ENCODE measurements at places on chromosomes 2 and 18. TPM values are rescaled to one million over a fixed set of nuclear protein-coding genes. Genes with fewer than 3 reads are reported as not detected.
A peak's percentile ranks its signal among the peaks of the same experiment; 100 is the strongest.

DNA sequence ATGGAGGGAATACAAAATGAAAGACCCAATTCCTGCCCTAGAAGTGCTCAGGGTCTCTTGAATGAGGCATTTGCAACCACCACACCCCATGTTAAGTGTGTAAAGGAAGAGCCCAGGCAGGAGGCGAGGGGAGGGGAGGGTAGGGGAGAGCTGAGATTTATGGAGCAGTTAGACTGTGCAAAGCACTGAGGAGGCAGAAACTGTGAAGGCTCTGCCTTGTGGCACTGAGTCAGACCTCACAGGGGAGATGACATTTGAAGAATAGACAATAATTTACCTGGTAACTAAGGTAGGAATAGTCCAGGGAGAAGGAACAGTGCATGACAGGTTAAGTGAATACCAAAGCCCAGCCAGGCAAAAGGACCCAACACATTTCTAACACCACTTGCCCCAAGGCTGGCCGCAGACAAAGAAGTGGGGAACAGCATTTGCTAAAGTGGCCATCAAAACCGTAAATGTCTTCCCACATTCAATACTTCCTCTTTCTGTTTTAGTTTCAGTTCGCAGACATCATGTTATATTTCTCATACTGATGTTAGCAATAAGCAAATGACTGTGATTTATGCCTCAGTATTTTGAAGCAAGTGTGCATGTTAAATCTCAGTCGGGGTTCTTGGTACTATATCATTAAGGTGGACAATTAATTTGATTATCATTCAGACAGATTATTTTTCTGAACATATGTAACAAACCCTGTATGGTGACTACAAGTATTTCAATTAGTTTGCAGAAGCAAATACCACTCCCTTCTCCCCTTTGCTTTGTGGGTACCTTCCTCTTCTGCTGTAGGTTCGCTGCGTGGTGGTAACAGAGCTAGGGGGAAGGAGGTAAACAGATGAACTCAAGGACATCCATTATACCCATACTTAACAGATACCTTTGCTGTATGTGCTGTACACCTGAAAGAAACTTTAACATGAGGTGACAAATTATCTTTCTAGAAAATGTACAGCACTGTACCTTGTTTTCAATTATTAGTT, 27.5 kb downstream of the CDH20 start:
- DNase-seq = no peak
- H3K27me3 ChIP-seq = no peaks in the 10 kb centered on the region
- peak overlapping the region; percentile 50 for H3K4me3 ChIP-seq
- peak overlapping the region; percentile 56 for H3K27ac ChIP-seq
- peaks cover 16% of the 10 kb centered on the region for H3K4me1 ChIP-seq

GRCh38 chr2:238169708-238170251, 11.0 kb downstream of the ERFE start:
- peaks cover 20% of the 10 kb centered on the region for H3K36me3 ChIP-seq
- H3K4me3 ChIP-seq = peak overlapping the region; percentile 66
- no peak for DNase-seq
- peak overlapping the region; percentile 73 for H3K27ac ChIP-seq

GRCh38 chr2:163602196-163602595, 133.6 kb downstream of the FIGN start:
- H3K27ac ChIP-seq = no peak overlapping the region
- H3K4me1 ChIP-seq = no peaks in the 10 kb centered on the region
- H3K36me3 ChIP-seq = no peaks in the 10 kb centered on the region
- no peaks in the 10 kb centered on the region for H3K27me3 ChIP-seq

GRCh38 chr18:12658426-12659138, 675 bp upstream of the SPIRE1 start:
- H3K36me3 ChIP-seq = no peaks in the 10 kb centered on the region
- peak overlapping the region; percentile 84 for H3K27ac ChIP-seq
- H3K27me3 ChIP-seq = peaks cover 5% of the 10 kb centered on the region
- no peak for DNase-seq

- no peak overlapping the region for H3K27ac ChIP-seq
- no peaks in the 10 kb centered on the region for H3K4me1 ChIP-seq
- DNase-seq = no peak
Measured at GRCh38 chr2:225765820-225766219, 366.3 kb downstream of the NYAP2 start.

DNA sequence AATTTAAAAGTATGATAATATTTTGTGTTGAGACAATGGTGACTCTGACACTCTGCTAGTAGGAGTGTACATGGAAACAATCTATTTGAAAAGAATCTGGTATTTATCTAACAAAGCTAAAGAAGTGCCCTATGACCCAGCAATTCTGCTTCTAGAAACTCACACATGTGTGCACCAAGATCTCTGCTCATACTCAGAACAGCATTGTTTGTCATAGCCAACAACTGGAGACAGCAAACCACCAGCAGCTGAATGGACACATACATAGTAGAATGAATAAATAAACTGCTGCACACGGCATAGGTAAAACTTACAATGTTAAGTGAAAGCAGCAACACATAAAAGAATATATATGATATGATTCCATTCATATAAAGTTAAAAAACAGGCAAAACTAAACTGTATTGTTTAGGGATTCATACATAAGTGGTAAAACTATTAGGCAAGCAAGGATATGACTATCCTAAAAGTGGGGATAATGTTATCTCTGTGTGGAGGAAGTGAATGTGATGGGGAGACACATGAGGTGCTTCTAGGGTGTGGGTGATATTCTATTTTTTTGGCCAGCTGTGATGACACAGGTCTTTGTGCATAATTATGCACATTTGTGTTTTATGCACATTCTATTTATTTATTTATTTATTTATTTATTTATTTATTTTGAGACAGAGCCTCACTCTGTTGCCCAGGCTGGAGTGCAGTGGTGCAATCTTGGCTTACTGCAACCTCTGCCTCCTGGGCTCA, 71.1 kb downstream of the RFTN2 start:
- H3K4me3 ChIP-seq = no peak overlapping the region
- H3K4me1 ChIP-seq = no peaks in the 10 kb centered on the region
- DNase-seq = no peak
- H3K27me3 ChIP-seq = peaks cover 5% of the 10 kb centered on the region
- no peaks in the 10 kb centered on the region for H3K36me3 ChIP-seq

- no peak for DNase-seq
- no peaks in the 10 kb centered on the region for H3K4me1 ChIP-seq
- H3K36me3 ChIP-seq = peaks cover 33% of the 10 kb centered on the region
- no peaks in the 10 kb centered on the region for H3K27me3 ChIP-seq
- no peak overlapping the region for H3K27ac ChIP-seq
Measured at GRCh38 chr2:232815569-232815968, 39.2 kb upstream of the KCNJ13 start.

- H3K4me1 ChIP-seq = peaks cover 29% of the 10 kb centered on the region
- H3K4me3 ChIP-seq = peak overlapping the region; percentile 48
- peaks cover 5% of the 10 kb centered on the region for H3K36me3 ChIP-seq
- DNase-seq = peak; percentile 16
Measured at GRCh38 chr2:207847807-207848544, 78.3 kb upstream of the FZD5 start.

- no peaks in the 10 kb centered on the region for H3K36me3 ChIP-seq
- DNase-seq = no peak
- H3K4me1 ChIP-seq = no peaks in the 10 kb centered on the region
- H3K27ac ChIP-seq = no peak overlapping the region
- no peaks in the 10 kb centered on the region for H3K27me3 ChIP-seq
Measured at GRCh38 chr18:63585988-63586387, 1.2 kb upstream of the SERPINB13 start.

The AGAP1 gene
- 0.18 TPM for polyA plus RNA-seq

The SH3RF3 gene
- polyA plus RNA-seq = not detected

- DNase-seq = no peak
- H3K27ac ChIP-seq = no peak overlapping the region
- H3K27me3 ChIP-seq = peaks cover 5% of the 10 kb centered on the region
- H3K4me3 ChIP-seq = no peak overlapping the region
Measured at GRCh38 chr18:78636260-78636659, 343.4 kb upstream of the SALL3 start.

DNA sequence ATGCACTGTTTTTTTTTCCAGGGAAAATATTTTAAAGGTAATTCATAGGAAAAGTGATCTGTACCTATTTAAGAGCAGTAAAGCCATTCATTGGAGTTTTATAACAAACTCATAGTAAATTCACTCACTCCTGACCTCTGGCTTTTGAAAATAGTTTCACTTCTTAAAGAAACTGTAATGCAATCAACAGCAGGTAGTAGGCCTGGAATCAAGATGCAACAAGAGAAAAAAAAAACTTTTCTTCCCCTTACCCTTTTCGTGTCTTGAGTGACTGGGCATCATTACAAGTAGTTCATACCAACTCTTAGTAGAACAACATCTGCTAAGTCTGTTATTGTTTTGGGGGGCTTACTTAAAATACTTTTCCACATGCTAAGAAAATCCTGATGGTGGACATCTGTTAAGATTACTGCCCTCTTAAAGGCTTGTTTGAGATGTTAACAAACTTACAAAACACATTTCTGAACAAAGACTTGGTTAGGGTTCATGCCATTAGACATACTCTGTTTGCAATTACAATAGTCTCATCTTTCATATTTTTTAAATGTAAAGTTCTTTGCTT, 164.1 kb upstream of the FOSL2 start:
- no peaks in the 10 kb centered on the region for H3K36me3 ChIP-seq
- peaks cover 8% of the 10 kb centered on the region for H3K4me1 ChIP-seq
- no peak overlapping the region for H3K4me3 ChIP-seq
- H3K27me3 ChIP-seq = peaks cover 2% of the 10 kb centered on the region
- H3K27ac ChIP-seq = no peak overlapping the region
- DNase-seq = no peak

- DNase-seq = no peak
- no peaks in the 10 kb centered on the region for H3K27me3 ChIP-seq
- H3K4me1 ChIP-seq = peaks cover 6% of the 10 kb centered on the region
Measured at GRCh38 chr2:152012697-152013096, 86.1 kb downstream of the CACNB4 start.

GRCh38 chr2:112644155-112644932, 1.4 kb upstream of the SLC20A1 start:
- H3K27me3 ChIP-seq = peaks cover 6% of the 10 kb centered on the region
- DNase-seq = no peak
- peaks cover 75% of the 10 kb centered on the region for H3K4me1 ChIP-seq

The FEV gene
- not detected for polyA plus RNA-seq

The SEC11C gene
- 280 TPM for polyA plus RNA-seq

DNA sequence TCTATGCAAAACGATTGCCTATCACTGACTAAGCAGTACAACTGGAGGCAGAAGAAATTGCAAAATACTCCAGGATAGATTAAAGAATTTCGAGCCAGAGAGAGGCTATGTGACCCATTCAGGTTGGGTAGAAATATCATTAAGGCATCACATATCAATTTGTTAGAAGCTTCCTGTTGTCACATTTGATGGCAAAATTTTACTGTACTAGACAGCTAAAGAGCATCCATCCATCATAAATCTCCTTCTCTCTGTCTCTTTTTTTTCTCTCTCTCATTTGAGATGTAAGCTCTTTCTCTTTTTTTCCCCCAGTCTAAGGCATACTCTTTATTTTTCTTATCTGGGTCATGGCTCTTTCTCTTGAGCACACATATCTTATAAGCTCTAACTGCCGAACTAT, 155.7 kb downstream of the EVA1A start:
- H3K4me3 ChIP-seq = no peak overlapping the region
- peaks cover 5% of the 10 kb centered on the region for H3K27me3 ChIP-seq
- no peaks in the 10 kb centered on the region for H3K36me3 ChIP-seq
- no peak for DNase-seq
- H3K4me1 ChIP-seq = no peaks in the 10 kb centered on the region
- H3K27ac ChIP-seq = no peak overlapping the region

GRCh38 chr18:7784171-7784570, 217.1 kb downstream of the PTPRM start:
- H3K4me1 ChIP-seq = no peaks in the 10 kb centered on the region
- no peak overlapping the region for H3K27ac ChIP-seq
- no peaks in the 10 kb centered on the region for H3K36me3 ChIP-seq
- H3K27me3 ChIP-seq = no peaks in the 10 kb centered on the region

DNA sequence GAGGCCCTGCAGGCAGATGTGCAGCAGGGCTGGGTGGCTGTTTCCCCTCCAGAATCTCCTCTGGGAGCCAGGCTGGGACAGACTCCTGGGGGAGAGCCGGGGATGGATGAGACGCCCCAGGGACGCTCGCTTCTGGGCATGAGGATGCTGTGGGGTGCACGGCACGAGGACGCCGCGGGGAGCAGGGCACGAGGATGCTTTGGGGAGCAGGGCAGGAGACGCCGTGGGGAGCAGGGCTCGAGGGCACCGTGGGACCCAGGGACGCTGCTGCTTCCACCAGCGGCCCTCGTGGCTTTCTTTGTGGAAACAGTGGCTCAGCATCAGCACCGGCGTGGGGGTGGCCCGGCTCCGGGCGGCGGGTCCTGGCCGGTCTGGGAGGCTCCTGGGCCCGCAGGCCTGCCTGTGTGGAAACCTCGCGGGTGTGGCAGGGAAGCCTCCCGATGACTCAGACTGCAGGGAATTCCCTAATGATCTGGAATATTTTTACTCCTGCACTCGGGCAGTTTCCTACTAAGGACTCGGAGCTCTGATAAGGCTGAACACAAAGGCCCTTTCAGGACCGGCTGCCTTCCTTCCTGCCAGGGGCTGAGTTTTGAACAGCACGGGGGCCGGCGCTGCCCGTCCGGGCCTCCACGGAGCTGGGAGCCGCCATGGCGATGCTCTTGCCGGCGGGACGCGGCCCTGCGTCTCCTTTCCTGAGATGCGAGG, 62.6 kb downstream of the NFATC1 start:
- H3K27ac ChIP-seq = no peak overlapping the region
- peaks cover 5% of the 10 kb centered on the region for H3K4me1 ChIP-seq
- DNase-seq = no peak
- no peak overlapping the region for H3K4me3 ChIP-seq
- no peaks in the 10 kb centered on the region for H3K36me3 ChIP-seq
- H3K27me3 ChIP-seq = no peaks in the 10 kb centered on the region

GRCh38 chr2:100012561-100012960, 129.8 kb downstream of the AFF3 start:
- H3K4me3 ChIP-seq = no peak overlapping the region
- peaks cover 2% of the 10 kb centered on the region for H3K27me3 ChIP-seq
- no peak for DNase-seq
- no peak overlapping the region for H3K27ac ChIP-seq

The AMMECR1L gene
- polyA plus RNA-seq = 2.7 TPM

The POTEE gene
- 0.21 TPM for polyA plus RNA-seq

- no peak for DNase-seq
- peak overlapping the region; percentile 97 for H3K4me3 ChIP-seq
- peaks cover 40% of the 10 kb centered on the region for H3K36me3 ChIP-seq
- H3K27me3 ChIP-seq = peaks cover 4% of the 10 kb centered on the region
- H3K4me1 ChIP-seq = peaks cover 48% of the 10 kb centered on the region
Measured at GRCh38 chr2:219230059-219230540, 494 bp downstream of the ANKZF1 start.

Measured in immature natural killer cell (primary cell).